ENCODE measurements at places on chromosomes 11 and 22.

DNA sequence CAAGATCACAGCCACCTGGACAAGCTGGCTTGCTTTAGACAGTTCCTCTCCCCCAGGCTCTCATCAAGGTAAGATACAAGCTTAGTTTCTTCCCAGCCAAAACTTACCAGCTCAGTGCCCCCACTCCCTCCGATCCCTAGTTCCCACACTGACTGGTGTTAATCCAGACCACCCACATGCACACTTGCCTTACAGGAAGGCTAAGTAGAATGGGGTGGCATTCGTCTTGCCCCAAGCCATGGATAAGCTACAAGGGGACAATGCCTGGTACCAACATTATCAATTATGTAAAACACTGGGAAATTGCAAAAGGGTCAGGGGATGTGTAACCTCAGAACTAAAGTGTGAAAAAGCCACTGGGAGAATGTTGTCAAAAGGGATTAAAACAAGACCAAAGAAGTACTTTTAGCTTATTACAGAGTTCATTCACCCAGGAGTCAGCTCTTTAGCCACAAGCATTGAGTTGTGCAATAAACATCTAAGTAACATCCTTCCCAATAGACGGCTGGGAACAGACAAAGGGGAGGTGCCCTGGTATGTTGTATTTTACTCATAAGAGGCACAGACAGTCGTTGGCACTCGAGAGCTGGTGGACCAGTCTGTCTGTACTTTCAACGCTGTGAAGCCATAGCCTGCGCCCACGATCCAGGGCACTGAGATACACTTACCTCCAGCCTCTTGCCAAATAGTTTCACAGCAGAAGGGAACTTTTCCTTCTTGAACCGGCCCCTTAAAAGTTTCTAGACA, 1.1 kb downstream of the DHCR7 start:
- DNase-seq, result no peak

DNA sequence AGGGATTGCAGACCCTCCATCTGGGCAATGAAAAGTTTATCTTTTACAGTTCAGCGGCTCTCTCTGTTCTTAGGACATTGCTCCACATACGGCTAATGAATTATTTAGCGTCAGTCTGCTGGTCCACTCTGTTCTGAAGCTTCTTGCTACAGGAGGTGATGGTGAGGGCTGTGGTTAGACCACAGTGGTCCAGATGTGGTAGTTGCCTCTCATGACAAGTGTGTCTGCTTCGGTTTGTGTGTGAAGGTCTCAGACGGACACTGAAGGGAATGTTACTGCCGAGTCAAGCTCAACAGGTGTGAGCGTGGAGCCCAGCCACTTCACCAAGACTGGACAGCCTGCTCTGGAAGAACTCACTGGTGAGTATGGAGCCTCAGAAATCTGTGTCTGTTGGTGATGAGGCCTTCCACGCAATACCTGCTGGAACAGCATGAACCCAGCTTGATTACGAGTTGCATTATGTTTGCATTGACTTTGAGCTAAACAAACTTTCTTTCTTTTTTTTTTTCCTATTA, 220.8 kb downstream of the DBX1 start:
- DNase-seq, result no peak

GRCh38 chr22:32123657-32124056, 35.4 kb downstream of the C22orf42 start:
- no peak for DNase-seq

GRCh38 chr11:73367482-73368024, 8.6 kb upstream of the RELT start:
- no peak for DNase-seq

- no peak for DNase-seq
Measured at GRCh38 chr22:26437694-26438392, 8.8 kb downstream of the ASPHD2 start.

- no peak for DNase-seq
Measured at GRCh38 chr11:104001561-104002056, 34.8 kb upstream of the DDI1 start.

DNA sequence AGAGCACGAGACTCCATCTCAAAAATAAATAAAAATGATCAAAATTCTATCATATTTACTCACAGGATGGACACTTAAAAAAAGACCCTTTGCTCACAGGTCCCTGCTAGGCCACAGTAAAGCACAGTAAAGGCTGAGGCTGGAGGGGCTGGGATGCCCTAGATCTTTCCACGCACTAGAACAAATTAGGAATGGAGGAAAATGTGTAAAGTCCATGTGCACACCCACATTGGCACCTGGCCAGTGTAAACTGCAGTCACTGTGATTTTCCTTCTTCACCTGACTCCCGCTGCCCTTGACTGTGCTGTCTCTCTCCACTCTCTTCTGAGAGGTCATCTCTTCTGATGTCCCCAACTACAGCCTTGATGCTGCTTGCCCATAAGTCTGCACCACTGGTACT, 195.5 kb downstream of the EFCAB6 start:
- DNase-seq, result no peak

- no peak for DNase-seq
Measured at GRCh38 chr22:38115423-38116205, 5.1 kb upstream of the BAIAP2L2 start.

DNA sequence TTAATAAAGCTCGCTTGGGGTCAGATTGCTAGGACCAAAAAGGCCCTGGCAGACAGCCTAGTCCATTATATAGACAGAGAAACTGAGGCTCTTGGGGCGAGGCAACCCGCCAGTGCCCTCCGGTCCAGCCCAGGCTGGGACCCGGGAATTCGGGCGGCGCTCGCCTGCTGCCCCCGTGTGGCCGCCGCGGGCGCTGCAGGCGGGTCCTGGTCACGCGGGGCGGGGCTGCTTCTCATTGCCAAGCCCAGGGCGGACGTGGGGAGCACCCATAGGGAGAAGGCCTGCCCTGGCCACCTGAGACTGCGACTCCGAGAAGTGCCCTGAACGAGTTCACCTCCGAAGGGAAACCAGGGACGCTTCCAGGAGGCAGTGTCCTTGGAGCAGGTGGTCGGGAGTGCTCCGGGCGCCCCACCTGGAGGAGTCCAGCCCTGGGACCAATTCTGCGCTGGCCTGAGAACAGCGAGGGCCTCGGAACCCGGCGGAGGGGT, 36.0 kb upstream of the CSNK1E start:
- peak; percentile 5 for DNase-seq

- DNase-seq, result no peak
Measured at GRCh38 chr11:122214567-122214966, 98.6 kb upstream of the BLID start.

DNA sequence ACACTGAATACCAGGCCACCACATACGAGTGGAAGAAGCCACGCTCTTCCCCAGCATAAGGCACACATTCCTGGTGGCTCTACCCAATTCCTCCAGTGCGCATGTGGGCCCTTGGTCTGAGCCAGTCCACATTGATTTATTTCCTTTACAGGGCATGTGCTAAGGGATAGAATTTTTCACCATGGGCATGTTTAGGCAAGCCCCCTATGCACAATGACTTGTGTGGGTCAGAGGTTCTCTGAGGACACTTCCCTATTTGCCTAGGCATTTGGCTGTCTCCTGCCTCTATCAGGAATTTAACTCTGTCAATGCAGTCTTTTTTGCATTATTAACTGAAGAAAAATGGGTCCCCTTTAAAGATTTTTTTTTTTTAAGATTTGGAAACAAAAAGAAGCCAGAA, 718.1 kb downstream of the NTM start:
- DNase-seq, result no peak

DNA sequence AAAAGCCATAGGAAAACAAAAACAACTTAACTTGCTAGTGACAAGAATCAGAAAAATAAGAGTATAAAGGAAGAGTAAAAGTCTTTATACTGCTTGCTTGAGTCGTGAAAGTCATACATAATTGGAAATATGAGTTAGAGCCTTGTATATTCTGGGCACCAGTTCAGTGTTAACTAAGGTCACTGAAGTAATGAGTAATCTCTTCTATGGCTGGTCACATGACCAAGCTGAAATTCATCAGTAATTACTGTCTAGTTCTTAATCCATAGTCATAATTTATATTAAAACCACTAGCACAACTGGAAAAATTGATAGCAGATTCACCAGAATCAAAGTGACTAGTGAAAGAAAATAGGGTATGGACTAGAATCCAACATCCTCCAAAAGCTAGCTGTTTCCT, 84.4 kb upstream of the SLC5A12 start:
- no peak for DNase-seq

DNA sequence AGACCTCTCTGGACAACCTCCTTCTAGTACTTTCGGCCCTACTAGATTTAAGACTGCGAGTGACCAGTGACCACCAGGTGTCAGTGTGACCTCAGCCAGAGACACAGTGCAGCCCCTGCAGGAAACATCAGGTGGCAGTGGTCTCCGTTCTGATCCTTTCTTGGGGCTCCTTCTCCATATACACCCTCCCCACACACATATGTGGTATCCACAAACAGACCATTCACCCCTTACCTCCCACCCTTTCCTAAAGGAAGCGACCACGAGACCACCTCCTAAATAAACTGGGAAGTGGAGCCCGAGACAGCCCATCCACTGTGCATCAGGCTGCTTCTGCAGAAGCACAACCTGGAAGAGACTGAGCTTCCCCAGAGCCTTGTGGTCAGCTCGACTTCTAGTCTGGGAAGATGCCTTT, 38.5 kb upstream of the CYP2D6 start:
- peak; percentile 56 for DNase-seq

- DNase-seq, result no peak
Measured at GRCh38 chr22:22032906-22033802, 50.6 kb upstream of the TOP3B start.

- peak; percentile 8 for DNase-seq
Measured at GRCh38 chr22:38135133-38135706, 24.7 kb upstream of the BAIAP2L2 start.

DNA sequence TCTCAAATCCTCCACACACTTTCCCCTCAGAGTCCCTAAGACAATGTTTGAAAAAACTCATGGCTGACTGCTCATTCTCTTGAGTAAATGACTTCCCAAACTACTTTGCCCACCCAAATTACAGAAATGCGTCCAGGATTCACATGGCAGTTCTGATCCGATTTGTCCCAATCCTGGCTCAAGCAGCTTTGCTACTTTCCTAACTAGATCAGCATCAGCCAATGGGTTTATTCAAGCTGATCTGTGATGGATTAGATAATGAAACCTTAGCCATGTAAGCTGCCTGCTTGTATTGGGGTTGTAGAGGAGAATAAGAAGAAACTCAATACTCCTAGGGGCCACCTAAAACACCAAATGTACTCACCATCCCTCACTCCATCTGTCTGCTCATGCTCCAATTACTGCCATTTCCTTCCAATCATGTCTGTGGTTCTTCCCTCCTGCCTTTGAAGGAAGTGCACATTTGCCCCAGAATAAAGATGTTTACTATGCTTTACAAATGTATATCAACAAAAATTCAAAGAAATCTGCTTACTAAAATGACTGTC, 6.9 kb downstream of the RBFOX2 start:
- DNase-seq, result no peak

GRCh38 chr11:34926101-34926830, 9.8 kb downstream of the PDHX start:
- peak; percentile 33 for DNase-seq

DNA sequence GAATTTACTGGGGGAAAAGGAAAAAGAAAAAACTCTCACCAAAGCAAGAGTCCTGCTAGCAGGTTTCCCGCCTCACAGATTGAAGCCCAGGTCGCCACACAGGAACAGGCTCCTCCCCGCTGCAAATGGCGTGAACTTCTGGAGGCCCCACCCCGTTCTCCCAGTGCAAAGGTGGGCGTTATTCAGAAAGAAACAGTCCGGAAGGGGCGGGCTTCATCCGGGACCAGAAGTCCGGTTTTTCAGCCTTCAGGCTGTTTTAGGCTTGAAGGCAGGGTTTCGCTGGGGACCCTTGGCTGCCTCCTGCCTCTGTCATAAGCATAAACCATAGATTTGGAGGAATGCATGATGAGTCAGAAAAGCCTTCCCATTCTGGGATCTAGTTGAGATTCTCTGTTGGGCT, 148.3 kb upstream of the POU2AF2 start:
- DNase-seq, result no peak

DNA sequence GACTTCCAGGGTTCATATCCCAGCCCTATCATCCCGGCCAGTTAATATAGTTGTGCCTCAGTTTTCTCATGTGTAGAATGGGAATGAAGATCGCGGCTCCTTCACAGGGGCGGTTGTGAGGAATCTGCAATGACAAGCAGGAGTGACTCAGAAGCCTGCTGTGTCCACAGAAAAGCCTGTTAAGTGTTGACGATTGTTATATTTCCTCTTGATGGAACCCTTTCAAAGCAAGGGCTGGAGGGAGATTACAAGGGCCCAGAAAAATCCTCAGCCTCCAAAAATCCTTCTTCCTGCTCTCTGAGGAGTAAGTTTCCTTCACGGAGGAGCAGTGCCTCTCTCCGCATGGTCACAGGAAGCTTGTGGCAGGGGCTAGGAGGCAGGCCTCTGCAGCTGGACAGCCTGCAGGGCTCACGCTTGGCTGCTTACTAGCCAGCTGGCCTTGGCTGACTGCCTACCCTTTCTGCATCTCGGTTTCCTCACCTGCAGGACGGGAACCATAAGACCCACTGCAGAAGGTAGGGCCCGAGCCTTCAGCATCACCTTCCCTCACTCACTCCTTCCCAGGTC, 63.4 kb downstream of the CACNG2 start:
- no peak for DNase-seq

DNA sequence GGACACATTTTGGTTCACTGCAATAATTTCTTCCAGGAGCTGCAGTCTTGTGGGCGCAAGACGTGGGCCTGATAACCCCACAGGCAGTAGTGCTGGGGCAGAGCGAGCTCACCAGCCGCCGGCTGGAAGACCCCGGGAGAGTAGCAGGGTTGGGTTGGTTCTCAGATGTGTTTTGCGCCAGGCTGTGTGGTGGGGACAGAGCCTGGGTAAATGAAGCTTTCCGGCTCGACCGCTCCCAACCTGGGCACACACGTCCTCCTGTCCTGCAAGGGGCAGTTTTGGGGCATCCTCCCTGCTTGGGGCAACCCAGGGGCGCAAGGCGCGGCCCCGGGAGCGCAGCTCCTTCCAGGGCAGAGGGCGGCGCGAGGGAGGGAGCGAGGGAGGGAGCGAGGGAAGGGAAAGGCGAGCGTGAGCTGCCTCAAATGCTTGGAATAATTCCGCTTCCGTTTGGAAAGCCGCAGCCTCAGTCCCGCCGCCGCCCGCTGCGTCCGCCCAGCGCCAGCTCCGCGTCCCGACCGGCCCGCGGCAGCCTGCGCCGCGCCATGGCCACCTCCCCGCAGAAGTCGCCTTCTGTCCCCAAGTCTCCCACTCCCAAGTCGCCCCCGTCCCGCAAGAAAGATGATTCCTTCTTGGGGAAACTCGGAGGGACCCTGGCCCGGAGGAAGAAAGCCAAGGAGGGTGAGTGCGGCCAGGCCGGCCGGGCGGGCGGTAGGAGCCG, at the start of gene PARVA:
Gene PARVA, plus strand, starts transcription at position 466 of the 718 bp plus-strand sequence. Its CDS starts 77 bp downstream, at position 543.
- DNase-seq, result peak; percentile 27

DNA sequence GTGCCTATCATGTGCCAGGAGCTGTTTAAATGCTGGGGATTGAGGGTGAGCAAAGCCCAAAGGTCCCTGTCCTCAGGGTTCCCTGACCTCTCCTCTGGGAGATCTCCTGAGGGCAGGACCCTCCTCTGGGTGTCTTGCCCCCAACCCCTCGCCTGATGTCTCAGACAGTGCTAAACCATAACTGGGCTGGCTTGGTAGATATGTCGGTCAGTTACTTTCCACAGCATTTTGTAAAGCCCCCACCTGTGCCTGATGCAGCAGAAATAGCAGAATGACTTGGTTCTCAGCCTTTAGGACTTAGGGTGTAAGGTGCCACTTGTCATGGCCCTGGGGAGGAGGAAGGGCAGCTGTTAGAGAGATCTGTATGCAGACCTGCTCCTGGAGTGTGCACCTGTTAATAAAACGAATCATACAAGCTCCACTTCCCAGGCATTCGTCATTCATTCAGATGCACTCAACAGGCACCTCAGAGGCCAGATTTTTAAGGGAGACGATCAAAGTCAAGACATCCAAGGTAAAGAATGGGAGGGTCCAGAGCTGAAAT, 88.1 kb downstream of the TP53I11 start:
- no peak for DNase-seq
